ENCODE measurements at places on chromosomes 1 and 21.

DNA sequence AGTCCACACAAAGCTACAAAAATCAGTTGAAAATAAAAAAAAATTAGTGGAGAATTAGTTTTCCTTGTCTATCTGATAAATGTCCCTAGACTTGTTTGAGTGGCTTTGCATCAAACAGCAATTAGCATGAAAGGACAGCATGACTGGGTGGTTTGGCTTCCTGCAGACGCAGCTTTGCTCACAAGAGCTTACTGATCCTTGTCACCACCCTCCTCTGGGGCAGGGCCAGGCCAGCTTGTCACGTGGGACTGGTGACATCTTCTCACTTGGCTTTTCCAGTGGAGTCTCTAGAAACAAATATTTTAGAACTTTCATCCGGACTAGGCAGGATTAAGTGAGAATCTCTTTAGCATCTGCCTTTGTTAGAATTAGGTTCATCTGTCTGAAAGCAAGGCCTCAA, 76.0 kb upstream of the OLIG2 start:
- no peak for DNase-seq

DNA sequence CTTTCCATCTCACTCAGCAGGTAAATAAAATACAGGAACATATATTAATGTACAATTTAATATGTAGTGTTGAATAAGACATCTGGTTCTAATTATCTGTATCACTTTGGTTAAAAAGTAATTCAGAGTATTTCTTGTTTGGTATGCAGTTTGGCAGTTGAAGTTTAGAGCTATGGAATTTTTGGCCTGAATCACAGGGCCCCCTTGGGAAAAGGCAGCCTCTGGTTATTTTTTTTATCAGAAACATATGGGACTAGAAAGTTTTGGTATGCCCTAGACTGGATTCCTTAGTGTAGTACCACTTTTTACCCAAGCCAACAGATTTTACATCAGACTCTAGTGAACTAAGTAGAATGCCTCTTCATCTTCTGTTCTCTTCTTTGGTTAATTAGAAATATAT, 26.4 kb downstream of the CNST start:
- DNase-seq: no peak

- no peak for DNase-seq
Observed at GRCh38 chr1:84402060-84402459, 3.8 kb downstream of the DNASE2B start.

GRCh38 chr1:2628933-2629626, 3.7 kb downstream of the MMEL1 start:
- DNase-seq: no peak
